Osteoblast (primary cell): ENCODE measurements at places on chromosomes 5 and 9.

GRCh38 chr5:73027361-73027760, 71.5 kb downstream of the FCHO2 start:
- no peaks in the 10 kb centered on the region for H3K27me3 ChIP-seq
- DNase-seq = no peak
- H3K4me3 ChIP-seq = no peak overlapping the region

- H3K27me3 ChIP-seq = no peaks in the 10 kb centered on the region
- DNase-seq = no peak
- H3K36me3 ChIP-seq = no peaks in the 10 kb centered on the region
- no peak overlapping the region for H3K27ac ChIP-seq
- H3K4me1 ChIP-seq = peaks cover 13% of the 10 kb centered on the region
Measured at GRCh38 chr5:56244627-56245026, 11.5 kb upstream of the ANKRD55 start.

DNA sequence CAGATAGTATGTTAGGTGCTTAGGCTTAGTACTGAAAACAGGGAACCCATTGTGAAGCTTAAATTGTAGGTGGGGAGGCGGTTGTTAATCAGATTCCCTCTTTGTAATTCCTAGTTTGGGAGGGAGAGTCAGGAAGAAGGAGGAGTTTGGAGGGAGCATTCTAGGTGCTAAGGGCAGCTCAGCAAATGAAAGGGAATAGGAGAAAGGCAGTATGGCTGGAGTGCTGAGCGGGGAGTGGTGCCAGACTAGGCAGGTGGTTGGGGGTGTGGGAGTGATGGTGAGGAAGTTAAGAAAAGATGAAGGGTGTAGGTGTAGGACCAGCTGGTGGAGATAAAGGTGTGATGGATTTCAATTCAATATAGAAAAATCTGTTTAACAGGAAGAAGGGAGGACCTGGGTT, 11.1 kb upstream of the GARNL3 start:
- no peak overlapping the region for H3K27ac ChIP-seq
- peaks cover 9% of the 10 kb centered on the region for H3K27me3 ChIP-seq
- no peak for DNase-seq

DNA sequence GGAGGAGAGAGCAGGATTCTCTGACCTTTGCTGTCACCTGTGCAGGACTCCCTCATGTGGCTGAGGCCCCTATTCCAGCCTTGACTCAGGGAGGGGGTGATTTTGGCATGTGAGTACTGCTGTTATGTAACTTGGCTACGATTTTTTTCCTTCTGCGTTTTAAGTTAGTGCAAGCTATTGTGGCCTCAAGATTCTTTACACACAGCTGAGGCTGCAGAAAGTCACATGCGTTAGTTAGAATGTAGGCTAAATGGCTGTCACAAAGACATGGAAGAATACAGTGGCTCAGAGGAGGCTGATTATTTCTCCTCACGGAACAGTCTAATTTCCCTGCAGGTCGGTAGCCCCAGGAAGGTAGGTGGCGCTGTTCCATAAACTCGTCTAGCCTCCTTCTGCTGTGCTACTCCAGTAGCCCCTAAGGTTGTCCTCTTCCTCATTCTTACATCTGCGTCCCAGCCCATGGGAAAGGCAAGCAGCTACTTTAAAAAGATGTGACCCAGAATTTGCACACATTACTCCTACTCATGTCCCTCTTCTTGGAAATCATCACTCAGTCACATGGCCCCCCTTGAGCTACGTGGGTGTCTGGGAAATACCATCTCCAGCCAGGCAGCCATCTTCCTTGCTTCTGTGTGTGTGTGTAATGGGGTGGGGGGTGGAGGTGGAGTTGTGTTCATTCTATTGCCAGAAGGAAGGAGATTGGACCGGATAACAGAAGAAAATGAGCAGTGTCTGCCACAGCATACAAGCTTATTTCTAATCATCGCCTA, 486.6 kb downstream of the CCDC171 start:
- H3K4me3 ChIP-seq = no peak overlapping the region
- no peak overlapping the region for H3K27ac ChIP-seq
- DNase-seq = no peak
- H3K36me3 ChIP-seq = no peaks in the 10 kb centered on the region

GRCh38 chr5:372556-372995, 51.1 kb downstream of the AHRR start:
- DNase-seq = peak; percentile 78
- H3K36me3 ChIP-seq = peaks cover 42% of the 10 kb centered on the region
- no peaks in the 10 kb centered on the region for H3K27me3 ChIP-seq
- peaks cover 51% of the 10 kb centered on the region for H3K4me1 ChIP-seq
- peak overlapping the region; percentile 95 for H3K27ac ChIP-seq
- H3K4me3 ChIP-seq = no peak overlapping the region

GRCh38 chr5:73117088-73117740, 3.2 kb upstream of the TMEM171 start:
- no peaks in the 10 kb centered on the region for H3K36me3 ChIP-seq
- H3K27ac ChIP-seq = no peak overlapping the region
- H3K27me3 ChIP-seq = no peaks in the 10 kb centered on the region
- peaks cover 43% of the 10 kb centered on the region for H3K4me1 ChIP-seq
- H3K4me3 ChIP-seq = no peak overlapping the region

DNA sequence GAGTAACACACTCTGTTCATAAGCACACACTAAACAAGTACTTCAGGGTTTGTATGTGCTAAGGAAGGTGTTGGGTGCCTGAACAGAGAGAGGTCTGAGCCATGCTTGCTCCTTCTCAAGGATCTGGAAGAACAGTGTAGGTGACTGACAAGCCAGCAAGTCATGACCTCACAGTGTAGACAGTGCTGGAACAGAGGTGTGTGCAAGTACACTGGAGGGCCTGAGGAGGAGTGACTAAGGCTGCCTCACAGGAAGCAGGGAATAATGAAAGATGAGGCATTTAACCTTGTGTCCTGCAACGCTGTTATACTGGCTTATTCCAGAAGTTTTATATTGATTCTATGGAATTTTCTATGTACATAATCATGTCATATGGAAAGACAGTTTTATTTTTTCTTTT, 83.9 kb downstream of the TMEM174 start:
- H3K36me3 ChIP-seq = no peaks in the 10 kb centered on the region
- H3K27ac ChIP-seq = no peak overlapping the region
- H3K4me3 ChIP-seq = no peak overlapping the region

DNA sequence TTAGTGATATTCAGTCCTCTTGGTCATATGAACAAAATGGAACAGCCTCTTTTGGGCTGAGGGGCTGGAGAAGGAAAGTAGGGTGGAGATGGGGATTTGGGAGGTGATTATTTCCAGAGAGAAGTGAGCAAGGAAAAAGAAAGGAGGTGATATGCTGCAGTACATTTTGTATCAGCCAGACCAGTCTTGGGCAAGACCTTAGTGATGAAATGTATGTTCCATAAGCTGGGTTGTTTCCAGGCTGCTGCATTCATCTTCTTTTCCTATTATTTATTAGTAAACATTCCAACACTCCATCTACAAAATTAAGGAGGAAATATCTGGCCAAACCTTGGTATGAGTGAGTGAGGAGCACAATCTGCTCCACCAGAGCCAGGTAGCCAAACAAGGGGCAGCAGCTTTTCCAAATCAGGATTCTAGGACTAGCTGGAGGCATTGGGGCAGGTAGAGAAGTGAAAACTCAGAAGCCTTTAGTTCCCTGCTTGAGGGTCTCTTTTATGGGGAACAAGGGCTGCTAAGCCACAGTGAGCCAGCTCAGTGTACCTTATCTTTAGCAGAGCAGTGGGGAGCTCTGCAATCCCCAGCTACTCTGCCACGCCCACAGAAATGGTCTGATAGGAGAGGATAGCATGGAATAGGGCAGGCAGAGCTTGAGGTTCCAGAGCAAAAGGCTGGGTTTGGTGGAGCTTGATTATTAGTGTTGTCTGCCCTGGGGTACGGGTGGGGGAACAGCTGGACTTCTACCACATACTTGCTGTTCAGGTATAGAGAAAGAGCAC, 19.5 kb downstream of the RAD1 start:
- H3K4me3 ChIP-seq = no peak overlapping the region
- no peaks in the 10 kb centered on the region for H3K4me1 ChIP-seq
- H3K36me3 ChIP-seq = no peaks in the 10 kb centered on the region
- no peaks in the 10 kb centered on the region for H3K27me3 ChIP-seq
- no peak for DNase-seq

GRCh38 chr5:67100301-67100700, 96.3 kb downstream of the CD180 start:
- H3K36me3 ChIP-seq = no peaks in the 10 kb centered on the region
- no peak overlapping the region for H3K4me3 ChIP-seq
- H3K27me3 ChIP-seq = no peaks in the 10 kb centered on the region

DNA sequence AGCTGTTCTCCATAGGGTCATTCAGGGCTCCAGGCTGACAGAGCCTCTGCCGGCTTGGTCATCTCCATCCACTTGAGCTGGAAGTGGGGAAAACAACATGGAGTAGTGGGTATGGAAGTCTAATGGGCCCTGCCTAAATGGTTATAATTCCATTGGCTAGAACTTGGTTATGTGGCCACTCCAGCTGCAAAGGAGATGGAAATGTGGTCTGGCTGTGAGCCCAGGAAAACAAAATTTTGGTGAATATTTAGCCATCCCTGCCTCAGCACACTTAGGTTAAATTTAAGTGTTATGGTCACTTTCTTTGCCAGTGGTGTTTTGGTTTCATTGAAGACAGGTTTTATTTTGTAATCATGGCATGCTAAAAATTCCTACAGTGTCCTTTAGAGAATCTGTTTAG, 112.3 kb downstream of the SMARCA2 start:
- H3K27me3 ChIP-seq = no peaks in the 10 kb centered on the region
- no peak overlapping the region for H3K4me3 ChIP-seq
- H3K27ac ChIP-seq = no peak overlapping the region
- no peak for DNase-seq
- peaks cover 15% of the 10 kb centered on the region for H3K36me3 ChIP-seq

DNA sequence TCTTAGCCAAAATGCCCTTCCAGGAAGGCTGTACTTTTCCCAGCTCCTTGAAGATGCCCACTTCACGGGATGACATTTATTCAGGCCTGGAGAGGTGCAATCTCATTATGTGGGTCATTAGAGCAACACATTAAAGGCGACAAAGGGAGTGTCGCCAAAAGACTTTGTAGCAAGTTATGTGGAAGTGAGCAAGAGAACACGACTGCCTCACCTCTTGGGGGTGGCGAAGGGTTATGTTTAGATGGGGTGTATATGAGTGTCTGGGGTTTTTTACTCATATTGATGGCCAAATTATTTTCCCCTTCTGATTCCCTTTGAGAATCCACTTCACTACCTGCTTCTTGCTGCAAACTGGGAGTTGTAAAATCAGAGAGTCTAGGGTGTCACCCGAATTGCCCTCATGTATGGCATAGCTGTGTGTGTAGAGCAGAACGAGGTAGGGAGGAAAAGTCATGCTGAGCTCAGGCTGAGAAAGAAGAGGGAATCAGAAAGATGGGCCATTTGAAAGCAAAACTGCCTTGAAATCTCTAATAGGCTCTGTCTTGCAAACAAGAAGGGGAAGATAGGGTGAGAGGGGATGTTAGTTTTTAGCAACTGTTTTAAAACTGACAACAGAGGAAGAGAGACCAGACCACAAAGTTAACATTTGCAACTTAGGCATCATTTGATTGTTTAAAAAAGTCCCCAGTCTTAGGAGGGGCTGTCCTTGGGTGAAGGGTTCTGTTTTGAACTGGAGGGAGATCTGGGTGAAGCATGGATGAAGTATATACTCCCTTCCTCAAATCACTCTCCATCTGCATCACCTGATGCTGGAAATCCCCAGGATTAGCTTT, 97.1 kb upstream of the IL12B start:
- H3K4me1 ChIP-seq = no peaks in the 10 kb centered on the region
- H3K27me3 ChIP-seq = peaks cover 8% of the 10 kb centered on the region
- H3K4me3 ChIP-seq = no peak overlapping the region
- H3K27ac ChIP-seq = no peak overlapping the region

DNA sequence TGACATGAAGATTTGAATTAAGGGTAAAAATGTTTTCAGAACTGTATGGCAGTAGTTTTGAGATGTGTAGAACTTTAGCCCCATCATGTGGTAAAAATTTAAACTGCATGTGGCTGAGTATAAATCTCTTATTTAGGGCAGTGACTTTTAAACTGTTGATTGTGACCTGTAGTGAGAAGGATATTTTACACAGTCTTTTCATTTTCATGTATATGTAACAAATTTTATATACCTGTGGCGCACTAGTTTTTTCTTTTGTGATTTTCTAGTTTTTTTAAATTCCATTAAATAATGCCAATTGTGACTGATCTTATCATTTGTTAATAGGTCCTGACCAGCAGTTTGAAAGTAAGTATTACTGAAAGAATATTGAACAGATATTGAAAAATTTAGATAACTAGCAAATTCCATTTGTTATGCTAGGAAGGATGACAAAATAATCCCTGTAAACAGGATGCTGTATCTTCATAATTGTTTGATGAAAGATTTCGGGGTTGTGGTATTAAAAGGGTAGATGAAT, 47.2 kb downstream of the GPBP1 start:
- no peak overlapping the region for H3K27ac ChIP-seq
- peak; percentile 37 for DNase-seq

GRCh38 chr9:112006361-112007020, 109.9 kb downstream of the UGCG start:
- H3K27ac ChIP-seq = no peak overlapping the region
- H3K27me3 ChIP-seq = no peaks in the 10 kb centered on the region
- H3K36me3 ChIP-seq = no peaks in the 10 kb centered on the region
- peaks cover 9% of the 10 kb centered on the region for H3K4me1 ChIP-seq

- H3K27me3 ChIP-seq = peaks cover 4% of the 10 kb centered on the region
- H3K27ac ChIP-seq = no peak overlapping the region
- DNase-seq = no peak
- H3K4me3 ChIP-seq = no peak overlapping the region
- H3K36me3 ChIP-seq = no peaks in the 10 kb centered on the region
Measured at GRCh38 chr9:38205279-38205678, 136.3 kb upstream of the SHB start.

DNA sequence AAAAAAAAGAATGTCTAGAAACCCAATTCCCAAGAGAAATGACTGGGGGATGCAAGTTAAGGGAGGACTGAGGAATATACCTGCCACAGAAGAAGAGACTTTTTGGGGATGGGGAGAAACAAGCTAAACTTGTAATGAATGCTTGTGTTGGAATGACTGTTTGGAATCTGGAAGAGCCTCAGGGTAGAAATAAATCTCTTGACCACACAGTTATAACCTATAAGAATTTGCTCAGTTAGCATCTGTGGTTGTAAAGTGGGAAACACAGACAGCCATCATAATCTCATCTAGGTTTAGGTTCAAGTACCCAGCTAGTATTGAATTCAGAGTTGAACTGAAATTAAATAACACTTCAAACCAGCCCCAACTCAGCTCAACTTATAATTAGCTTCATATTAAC, 678.3 kb upstream of the CHD1 start:
- H3K27me3 ChIP-seq = no peaks in the 10 kb centered on the region
- H3K4me3 ChIP-seq = no peak overlapping the region
- peak; percentile 8 for DNase-seq
- no peaks in the 10 kb centered on the region for H3K36me3 ChIP-seq
- H3K27ac ChIP-seq = no peak overlapping the region
- H3K4me1 ChIP-seq = no peaks in the 10 kb centered on the region
